ENCODE measurements at places on chromosomes 5 and 9.

- no peak for DNase-seq
Measured at GRCh38 chr5:170307575-170308465, 10.2 kb upstream of the LCP2 start.

- no peak for DNase-seq
Measured at GRCh38 chr9:112705768-112706427, 12.0 kb downstream of the INIP start.

GRCh38 chr5:53478411-53479044 is 1.9 kb upstream of the FST start:
- no peak for DNase-seq

DNA sequence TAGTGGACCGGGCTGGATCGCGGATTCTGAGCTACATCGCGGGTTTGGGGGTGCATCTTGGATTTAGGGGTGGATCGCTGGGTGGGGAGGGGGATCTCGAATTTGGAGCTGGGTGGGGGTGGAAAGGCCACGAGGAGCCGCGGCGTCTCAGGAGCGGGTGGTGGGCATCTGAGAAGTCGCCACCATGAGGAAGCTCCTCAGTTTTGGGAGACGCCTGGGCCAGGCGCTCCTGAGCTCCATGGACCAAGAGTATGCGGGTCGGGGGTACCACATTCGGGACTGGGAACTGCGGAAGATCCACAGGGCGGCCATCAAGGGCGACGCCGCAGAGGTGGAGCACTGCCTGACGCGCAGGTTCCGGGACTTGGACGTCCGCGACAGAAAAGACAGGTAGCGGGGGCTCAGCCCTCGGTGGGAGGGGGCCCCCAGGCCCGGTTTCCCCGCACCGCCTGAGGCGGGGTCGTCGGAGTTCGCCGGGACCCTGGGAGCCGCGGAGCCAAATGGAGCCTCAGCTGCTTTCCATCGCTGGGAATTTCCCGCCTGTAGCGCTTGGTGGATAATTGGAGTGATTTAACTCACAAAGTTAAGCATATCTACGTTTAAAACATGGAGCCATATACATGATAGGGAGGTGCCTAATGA is 376 bp downstream of the ANKRD18B start:
- no peak for DNase-seq

DNA sequence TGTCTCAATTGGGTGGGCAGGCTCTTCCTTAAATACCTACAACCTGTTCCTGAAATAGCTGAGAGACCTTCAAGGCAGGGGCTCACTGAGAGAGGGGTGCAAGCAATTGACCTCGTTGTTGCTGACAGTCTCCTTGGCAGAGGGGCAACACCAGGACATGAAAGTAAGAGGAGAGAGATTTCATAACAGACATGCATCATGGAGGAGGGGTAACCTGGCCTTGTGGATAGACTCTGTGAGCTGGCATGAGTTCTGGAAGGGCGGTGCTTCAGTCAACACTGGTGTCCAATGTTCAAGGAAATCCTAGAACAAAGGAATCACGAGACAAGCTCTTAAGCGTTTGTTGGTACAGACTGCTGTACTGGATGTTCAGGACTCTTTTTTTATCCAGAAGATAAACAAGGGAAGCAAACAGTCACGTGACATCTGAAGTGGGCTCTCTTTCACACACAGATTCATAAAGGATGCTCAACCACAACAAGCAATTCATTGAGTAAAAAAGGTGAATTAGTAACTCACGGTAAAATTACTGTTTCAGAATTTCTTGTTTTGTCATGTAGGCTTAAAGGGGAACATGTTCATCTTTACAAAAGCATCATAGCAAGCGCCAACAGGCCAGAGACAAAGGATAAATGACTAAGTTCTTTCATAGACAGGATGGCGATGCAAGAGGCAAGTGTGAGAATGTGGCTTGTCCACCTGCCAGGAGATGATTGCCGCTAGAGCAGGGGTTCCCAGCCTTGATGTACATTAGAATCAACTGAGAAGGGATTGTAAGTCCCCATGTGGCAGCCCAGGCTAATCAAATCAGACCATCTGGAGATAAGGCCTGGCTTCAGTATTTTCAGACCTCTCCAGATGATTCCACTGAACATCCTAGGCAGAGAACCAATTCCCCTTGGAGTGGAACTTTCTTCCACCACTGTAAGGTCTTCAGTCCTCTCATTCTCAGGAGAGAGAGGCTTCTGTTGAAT is 20.7 kb downstream of the ANKRA2 start:
- no peak for DNase-seq

DNA sequence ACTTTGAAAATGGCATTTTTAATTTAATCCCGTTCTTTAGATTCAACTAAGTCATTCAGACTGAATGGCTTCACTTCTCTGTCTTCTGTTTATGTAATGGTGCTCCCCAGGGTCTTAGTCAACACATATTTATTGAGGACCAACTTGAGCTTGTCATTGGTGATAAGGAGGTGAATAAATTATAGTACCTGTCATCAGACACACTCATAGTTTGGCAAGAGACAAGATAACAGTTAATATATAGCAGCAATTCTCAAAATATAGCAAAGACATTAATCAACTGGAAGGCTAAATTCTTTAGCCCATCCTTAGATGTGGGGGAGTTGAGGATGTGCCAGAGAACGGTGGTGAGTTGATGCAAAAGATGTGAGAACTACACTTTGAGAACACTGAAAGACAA is 78.4 kb downstream of the MACIR start:
- no peak for DNase-seq

DNA sequence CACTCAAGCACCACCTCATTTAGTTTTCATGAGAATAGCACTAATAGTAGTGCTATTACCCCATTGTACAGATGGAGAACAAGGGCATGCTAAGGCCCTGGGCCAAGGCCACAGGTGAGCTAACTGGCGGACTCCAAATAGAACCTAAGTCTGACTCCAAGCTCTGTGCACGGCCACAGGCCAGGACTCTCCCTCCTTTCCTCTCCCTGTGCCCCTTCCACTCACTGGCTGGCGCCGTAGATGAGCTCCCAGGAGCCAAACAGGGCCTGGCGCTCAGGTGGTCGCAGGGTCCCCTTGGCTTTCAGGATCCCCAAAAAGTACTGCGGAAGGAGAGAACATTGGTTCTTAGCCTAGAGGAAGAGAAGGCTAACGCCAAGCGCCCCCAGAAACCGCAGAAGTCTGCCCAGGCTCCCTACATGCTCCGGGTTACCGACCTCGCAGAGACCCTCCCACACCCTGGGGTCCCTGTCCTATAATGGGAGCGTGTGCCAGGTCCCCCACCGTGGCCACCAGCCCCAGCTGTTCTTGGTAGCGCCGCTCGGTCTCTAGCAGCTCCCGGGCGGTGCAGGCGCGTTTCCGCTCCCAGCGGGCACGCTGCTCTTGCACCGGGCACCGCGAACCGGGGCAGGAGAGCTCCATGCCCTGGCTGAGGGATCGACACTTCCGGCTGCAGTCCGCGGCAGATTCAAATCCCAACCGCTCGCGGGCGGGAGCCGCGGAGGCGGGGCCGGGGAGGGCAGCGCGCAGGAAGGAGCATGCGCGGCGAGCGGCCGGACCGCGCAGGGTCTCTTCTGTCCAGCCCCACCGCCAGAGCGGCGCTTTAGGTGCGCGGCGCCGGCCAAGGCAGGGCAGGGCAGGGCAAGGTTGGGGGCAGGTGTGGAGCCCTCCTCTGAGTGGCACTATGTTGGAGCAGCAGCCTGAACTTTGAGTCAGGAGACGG is at the start of gene ARHGEF39:
Gene ARHGEF39, minus strand, starts transcription at position 665 of the 940 bp plus-strand sequence. Its CDS starts 26 bp downstream, at position 639.
- peak; percentile 80 for DNase-seq

- no peak for DNase-seq
Measured at GRCh38 chr9:118782790-118783463, 586.3 kb downstream of the BRINP1 start.

DNA sequence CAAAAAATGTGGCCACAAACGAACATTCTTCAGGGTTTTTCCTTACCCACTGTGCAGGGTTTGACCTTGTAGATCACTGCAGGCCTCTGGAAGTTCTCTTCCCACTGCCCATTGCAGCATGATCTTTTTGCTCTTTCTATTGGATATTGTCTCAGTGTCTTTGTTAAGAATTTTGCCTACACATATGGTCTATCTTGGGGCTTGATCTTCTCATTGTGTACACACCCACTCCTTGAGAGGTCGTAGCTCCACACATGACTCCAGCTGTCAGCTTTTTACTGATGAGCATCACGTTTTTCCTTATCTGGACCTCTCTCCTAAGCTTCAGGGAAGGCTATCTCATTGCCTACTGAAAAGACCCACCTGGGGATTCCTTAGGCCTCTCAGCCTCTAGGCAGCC is 3.0 kb upstream of the GLRX start:
- DNase-seq, result no peak

DNA sequence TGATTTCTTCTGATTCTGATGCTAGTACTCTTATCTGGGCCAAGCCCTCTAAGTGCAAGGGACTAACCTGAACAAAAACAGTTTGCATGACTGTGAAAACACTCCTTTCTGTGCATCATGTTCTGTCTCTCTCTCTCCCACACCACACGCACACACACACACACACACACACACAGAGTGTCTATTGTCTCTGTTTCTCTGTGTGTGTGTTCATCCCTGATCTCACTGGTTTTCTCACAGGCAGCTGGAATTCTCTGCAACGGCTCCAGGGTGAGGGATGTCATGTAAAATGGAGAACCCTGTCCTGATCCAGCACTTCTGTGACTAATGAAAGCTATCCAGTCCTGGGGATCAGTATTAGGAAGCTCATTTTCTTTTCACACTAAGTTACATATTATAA is 453.1 kb upstream of the RGMB start:
- no peak for DNase-seq

DNA sequence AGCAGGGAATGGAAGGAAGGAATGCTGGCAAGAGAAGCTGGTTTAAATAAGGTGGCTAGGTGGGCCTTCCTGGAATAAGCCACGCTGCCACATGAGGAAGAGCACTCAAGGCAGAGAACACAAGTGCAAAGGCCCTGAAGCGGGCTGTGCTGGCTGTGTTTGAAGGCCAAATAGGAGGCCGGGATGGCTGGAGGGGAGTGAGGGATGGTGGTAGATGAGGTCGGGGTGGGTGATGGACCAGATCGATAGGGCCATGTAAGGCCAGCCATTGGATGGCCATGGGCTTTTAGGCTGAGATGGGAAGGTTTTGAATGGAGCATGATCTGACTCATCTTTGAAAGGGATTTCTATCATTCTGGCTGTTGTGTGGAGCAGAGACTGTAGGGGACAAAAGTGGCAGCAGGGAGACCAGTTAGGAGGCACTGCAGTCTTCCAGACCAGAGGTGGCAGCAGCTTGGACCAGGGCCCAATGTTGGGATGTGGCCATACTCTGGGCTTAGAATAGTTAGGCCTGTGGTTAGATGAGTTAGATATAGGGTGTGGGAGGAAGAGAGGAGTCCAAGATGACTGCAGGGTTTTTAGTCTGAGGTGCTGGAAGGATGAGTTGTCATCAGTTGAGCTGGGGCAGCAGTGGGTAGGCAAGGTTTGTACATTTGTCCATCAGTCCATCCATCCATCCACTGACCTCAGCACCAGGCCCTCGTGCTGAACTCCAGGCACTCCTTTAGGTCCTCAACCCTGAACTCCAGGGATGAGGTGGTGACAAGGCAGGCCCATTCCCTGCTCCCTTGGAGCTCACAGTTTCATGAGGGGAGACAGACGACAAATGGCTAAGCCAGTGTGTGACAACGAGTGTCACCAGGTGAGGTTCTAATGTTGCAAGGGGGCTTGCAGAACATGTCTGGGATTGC is 30.3 kb downstream of the NDST1 start:
- no peak for DNase-seq

GRCh38 chr5:73130811-73131210 is 10.4 kb downstream of the TMEM171 start:
- no peak for DNase-seq

DNA sequence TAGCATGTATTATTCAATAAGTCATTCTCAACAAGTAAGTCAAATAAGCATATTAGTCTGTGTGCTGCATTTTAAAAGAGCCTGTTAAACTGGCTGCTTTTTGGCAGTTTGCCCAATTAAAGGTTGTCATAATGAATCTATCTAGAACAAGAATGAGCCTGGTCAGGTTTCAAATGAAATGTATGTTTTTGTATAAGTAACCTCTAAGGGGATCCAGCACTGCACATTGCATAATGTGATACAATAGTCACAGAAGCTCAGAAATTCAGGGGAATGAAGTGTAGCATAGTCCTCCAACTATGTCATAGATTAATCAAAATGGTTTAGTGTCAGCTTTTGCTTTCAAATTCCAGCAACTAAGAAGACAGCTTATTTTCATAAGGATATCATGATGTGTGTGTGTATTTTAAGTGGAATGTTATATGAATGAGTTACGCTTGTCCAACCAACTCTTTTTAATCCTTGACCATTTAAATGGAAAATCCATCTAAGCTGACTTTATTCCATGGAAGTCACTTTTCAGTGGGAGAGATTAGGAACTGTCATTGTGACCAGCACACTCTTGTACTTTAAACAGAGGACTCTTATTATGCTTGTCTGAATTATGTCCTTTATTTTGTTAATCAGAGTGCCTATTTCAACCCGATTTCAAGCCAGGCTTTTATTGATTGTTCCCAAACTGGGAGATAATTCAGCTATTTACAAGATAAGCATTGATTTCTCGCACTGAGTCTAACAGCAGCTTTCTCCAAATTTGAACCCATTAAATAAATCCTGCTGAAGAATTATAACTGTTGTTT is 283.9 kb upstream of the ADAMTSL1 start:
- no peak for DNase-seq

- no peak for DNase-seq
Measured at GRCh38 chr5:116569999-116570398, 4.6 kb downstream of the SEMA6A start.

DNA sequence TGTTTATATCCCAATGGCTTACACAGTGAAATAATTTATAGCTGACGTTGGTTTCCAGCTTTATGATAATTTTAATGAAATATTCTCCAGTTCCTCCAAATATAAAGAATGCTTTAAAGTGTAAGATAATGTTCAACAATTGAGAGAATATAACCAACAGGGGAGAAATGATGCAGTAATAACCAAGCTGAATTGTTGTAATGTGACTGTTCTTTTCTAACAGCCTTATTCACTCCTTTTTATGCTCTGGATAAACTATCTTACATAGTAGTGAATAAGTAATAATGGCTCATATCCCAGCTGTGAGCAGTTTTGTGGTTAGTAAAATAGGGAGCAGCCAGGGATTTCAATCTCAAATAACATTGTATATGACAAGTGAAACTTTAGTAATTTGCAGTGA is 2348.7 kb upstream of the ACO1 start:
- DNase-seq, result no peak

DNA sequence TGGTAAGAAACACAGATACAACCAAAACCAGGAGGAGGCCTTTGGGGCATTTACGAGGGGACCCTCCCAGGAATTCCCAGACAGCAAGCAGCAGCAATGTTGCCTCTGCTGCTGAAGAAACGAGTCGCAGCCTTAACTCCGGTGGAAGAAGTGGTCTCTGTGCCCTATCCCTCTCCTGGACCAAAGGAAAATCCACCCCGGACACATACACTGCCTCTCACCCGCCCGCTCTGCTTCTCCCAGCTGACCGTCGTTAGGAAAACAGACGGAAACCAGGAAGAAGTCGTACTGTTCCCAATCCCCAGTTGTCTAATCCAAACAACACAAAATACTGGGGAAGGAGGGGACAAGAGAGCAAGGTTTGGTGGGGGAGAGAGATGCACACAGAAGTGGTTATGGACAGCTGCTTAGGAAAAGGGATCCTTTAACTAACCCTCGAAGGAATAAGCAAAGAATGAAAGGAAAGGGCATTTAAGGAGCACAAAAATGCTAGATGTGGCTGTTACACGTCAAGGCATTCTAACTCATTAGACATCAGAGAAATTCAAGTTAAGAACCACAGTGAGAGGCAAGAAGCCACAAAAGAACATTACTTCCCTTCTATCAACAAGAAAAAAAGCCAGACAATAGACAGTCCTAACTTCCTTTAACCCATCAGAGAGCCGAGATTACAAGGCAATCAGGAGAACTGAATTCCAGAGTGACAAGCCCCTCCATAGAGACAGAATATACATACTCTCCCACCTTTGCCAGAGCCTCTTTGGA is 71.9 kb downstream of the ACTL7B start:
- no peak for DNase-seq

All from stimulated activated naive CD8-positive, alpha-beta T cell treated with anti-CD3 and anti-CD28 coated beads, Interleukin-15, amount 100 ng/mL, for 72 hours (primary cell).